ENCODE measurements at places on chromosomes 7 and 10.

DNA sequence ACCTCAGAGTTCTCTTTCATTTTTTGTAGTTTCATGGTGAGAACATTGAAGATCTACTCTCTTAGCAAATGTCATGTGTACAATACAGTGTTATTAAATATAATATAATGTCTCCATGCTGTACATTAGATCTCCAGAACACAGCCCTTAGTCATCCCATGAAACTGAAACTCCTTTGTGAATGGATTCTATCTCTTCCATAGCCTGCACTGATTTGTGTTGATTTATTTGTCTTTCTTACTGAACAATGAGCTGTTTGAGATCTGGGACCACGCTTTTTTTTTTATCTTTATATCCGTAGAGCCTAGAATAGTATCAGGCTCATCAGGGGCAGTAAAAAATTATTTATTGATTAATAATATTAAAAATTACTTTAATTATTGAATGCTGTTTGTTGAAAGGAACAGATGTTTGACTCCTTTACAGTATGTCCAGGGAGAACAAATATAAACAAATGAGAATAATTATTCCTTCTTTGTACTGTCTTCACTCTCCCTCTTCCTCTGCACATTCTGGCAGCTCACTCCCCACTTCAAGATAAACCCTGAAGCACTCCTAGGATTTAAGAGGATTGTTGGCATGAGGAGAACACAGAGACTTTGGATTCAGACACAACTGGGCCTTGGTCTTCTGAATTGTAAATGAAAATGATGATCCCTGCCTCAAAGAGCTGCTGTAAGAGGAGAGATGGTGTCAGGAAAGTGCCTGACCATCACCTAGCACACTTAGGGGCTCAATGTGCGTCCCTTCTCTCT is 81.6 kb upstream of the MSRB2 start:
- no peak for DNase-seq

- no peak for DNase-seq
Observed at GRCh38 chr10:85599081-85599480, 767.5 kb downstream of the GRID1 start.

DNA sequence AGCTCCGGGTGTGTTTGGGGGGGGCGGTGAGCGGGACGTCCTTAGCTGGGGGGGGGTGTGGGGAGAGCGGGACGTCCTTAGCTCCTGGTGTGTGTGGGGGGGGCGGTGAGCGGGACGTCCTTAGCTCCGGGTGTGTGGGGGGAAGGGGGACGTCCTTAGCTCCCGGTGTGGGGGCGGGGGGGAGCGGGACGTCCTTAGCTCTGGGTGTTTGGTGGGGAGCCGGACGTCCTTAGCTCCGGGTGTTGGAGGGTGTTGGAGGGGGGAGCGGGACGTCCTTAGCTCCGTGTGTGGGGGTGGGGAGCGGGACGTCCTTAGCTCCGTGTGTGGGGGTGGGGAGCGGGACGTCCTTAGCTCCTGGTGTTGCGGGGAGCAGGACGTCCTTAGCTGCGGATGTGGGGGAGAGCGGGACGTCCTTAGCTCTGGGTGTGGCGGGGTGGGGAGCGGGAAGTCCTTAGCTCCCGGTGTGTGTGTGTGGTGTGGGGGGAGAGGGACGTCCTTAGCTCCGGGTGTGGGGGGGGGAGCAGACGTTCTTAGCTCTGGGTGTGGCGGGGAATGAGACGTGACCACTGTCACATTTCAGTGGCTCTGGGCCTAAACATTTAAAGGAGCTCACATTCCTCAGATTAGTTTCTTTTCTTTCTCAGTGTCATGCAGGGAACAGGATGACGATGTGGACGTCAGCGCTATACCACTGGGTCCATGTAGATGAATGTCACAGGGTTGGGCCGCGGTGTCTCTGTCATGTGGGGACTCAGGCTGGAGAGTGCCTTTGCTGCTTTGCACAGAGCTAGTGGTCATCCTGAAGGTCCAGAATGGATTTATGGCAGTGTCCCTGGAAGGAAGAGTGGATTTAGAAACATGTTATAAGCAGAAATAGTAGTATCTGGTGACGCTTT is 7.5 kb downstream of the DYNC2I1 start:
- DNase-seq: peak; percentile 77

- DNase-seq: no peak
Observed at GRCh38 chr7:45087301-45088145, 1.2 kb downstream of the NACAD start.

- DNase-seq: no peak
Observed at GRCh38 chr7:127874951-127875608, 156.2 kb downstream of the LRRC4 start.

Measured in SW480 (cell line).